A172 (cell line): ENCODE measurements at places on chromosomes 1 and 21. TPM values are rescaled to one million over a fixed set of nuclear protein-coding genes. Genes with fewer than 3 reads are reported as not detected.

The DNASE2B gene
- total RNA-seq, result not detected in 2 replicates

The AGO4 gene
- total RNA-seq, result 7.3 and 7.8 TPM in 2 replicates

The OR10J1 gene
- not detected in 2 replicates for total RNA-seq

The C8A gene
- not detected in 2 replicates for total RNA-seq

The CHAF1B gene
- total RNA-seq, result 25.9 and 33.9 TPM in 2 replicates
